ENCODE measurements at places on chromosomes 3 and 15.

DNA sequence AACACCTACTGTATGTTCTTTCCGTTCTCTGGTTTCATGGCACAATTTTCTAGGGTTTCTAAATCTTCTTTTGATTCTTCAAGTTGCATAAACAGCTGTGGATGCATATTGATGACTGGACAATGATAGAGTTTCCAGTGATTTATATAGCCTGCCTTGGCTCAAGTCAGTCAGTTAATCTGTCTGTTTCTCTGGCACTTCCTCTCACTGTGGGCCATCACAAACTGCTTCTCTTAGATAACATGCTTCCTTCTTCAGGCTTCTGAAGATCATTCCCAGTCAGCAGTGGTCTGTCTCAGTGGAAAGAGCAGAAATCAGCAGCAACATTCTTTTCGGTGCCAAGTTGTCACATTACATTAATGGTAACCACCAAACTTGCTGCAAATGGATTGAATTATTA, 207.2 kb downstream of the RYR3 start:
- DNase-seq, result no peak

DNA sequence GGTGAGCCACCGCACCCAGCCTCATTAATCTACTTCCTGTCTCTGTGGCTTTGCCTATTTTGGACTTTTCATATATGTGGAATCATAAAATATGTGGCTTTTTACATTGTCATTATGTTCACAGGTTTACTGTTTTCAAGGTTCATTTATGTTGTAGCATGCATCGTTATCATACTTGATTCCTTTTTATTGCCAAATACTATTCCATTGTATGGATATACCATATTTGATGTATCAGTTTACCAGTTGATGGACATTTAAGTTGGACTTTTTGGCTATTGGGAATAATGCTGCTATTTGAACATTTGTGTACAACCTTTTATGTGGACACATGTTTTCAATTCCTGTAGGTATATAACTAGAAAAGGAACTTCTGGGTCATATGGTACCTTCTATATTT, 14.0 kb downstream of the GXYLT2 start:
- DNase-seq, result no peak

GRCh38 chr15:92920595-92921161, 20.6 kb downstream of the CHD2 start:
- no peak for DNase-seq

DNA sequence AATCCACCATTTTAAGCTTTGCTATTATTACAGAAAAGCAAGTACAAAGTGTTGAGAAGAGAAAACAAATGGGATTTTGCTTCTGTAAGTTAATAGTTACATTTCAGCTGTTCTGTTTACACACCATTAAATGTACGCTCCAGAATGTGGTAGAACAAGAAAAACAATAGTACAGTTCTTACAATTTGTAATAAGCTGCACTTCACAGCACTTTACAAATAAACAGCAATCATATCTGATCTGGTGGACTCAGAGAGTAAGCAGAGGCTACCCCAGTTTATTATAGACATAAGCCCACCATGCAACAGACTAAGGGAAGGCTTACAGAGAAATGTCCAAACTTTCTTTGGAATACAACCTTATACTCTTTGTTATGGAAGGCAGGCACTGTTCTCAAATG, 126.4 kb downstream of the OXSM start:
- no peak for DNase-seq

GRCh38 chr3:5116538-5116937, 5.6 kb upstream of the ARL8B start:
- no peak for DNase-seq

- DNase-seq, result no peak
These were observed 56.1 kb downstream of the PLXNA1 start for GRCh38 chr3:127038923-127039581.

DNA sequence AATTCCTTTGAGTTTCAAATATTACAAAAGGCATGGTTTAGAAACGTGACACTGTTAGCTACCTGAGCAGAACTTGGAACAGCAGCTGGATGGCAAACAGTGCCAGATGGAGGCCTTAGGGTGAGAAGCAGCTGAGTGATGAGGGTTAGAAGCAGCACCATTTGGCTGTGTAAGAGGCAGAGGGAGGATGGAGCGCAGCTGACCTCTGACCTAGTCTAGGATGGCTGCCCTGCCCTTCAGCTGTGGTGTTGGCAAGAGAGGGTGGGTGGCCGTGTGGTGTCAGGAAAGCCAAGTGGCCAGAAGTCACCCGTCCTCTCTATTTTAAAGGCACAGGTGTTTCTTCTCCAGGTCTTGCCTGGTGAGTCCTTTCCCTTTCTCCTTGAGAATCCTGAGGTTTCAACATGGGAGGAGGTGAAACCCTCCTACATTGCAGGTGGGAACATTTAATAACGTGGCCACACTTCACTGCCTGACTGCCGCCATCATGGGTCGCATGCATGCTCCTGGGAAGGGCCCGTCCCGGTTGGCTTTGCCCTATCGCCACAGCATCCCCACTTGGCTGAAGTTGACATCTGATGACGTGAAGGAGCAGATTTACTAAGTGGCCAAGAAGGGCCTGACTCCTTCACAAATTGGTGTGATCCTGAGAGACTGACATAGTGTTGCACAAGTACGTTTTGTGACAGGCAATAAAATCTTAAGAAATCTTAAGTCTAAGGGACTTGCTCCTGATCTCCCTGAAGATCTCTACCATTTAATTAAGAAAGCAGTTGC, 17.6 kb downstream of the BCL2L10 start:
- no peak for DNase-seq

DNA sequence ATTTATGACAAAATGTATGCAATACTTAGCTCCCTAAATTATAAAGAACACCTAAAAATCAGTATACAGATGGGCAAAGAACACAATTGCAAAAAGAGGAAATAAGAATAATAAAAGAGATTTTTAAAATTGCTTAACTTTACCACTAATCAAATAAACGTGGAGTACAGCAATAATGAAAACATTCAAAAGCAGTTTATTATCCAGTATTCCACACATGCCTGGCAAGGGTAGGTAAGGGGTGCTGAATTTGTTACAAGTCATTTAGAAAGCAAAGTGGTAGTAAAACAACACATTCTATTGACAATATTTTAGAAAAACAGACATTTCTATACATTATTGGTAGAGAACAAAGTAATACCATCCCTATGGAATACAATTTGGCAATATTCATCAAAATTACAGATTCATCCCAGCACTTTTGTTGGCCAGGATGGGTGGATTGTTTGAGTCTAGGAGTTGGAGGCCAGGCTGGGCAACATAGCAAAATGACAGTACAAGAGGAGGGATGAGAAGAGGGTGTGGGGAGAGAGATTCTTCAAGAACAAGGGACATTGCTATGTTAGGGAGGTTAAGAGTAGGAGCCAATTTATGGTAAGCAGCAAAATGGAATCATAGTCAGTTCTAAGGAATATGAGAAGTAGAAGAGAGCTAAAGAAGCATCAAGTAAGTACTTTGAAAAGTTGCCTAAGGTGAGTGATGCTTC, 3.7 kb upstream of the ACKR4 start:
- no peak for DNase-seq

- no peak for DNase-seq
These were observed 36.6 kb downstream of the ATP6V1A start for GRCh38 chr3:113783463-113783862.

- DNase-seq, result no peak
These were observed 124.6 kb downstream of the NTRK3 start for GRCh38 chr15:88131937-88132336.

- DNase-seq, result no peak
These were observed 127.3 kb downstream of the RAP2B start for GRCh38 chr3:153289334-153289808.

- no peak for DNase-seq
These were observed 4.1 kb downstream of the ISLR2 start for GRCh38 chr15:74134387-74135027.

GRCh38 chr3:111715911-111716523, 120.9 kb upstream of the ZBED2 start:
- no peak for DNase-seq

- no peak for DNase-seq
These were observed 7.7 kb downstream of the ITPKA start for GRCh38 chr15:41501191-41501917.

DNA sequence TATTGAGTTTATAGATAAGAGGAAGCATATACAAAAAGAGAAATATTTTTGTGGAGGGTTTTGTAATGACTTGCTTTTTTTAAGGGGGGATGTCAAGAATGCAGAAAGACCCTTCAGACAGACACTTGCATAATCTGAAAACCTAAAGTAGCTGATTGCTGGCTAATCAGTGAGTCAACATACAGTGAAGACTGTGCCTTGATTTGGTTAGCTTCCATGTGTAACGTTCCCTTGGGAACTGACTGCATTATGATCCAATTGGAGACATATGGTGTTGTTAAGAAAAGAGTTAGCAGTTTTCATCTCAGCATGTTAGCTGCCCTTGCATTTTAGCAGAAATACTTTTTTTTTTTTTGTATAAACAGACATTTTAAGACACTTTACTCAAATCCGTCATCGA, 483.2 kb downstream of the RBMS3 start:
- DNase-seq, result no peak

DNA sequence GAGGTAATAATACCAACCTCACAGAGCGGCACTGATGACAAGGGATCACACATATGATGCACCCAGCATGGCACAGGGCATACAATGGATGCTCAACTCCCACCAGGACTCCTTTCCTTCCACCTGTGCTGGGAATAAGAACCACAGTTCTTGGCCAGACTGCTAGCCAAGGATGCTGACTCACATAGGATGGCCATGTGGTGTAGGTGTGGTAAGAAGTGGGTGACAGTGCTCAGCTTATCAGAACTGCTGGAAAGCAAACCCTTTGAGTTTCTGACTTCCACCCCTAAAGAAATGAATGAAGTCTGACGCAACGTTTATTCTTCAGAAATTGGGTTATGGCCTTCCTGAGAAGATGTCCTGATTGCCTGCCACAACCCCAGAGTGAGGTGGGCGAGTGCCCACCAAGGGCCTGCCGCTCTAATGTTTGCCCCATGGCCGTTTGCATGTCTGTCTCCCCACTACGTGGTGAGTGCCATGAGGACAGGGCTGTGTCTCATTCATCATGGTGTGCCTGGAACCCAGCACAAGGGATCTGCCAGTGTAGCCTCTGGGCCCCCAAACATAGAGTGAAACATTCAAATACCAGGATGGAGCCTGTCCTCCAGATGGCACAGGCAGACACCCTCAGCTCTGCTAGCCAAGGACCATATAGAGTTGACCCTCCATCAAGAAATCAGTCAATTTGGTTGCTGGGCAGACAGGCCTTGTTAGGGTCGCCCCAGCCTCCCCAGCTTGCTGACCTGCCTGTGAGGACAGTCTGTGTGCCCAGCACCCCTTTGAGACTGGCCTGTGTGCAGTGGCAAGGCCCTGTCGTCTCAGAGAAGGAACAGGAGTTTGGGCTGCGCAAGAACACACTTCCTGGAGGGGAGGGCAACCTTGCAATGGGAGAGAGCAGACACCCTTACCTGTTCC, 57.6 kb upstream of the SLCO2A1 start:
- no peak for DNase-seq

DNA sequence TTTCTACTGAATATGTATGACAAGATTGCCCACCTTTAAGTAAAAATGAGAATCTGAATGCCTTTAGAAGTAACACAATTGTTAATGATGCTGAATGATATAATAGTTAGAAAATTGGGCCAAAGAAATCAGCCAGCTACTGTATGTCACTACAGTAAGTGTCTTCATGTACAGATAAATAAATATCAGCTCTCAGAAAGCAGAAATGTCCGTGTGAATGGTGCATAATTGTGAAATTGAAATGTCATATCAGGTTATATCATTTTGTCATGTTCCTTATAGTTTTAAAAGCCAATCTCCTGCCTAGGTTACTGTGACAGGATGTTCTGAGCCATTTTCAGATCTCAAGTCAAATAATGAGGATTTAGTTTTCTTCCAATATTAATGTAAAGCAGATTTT, 90.6 kb upstream of the SNTN start:
- no peak for DNase-seq

DNA sequence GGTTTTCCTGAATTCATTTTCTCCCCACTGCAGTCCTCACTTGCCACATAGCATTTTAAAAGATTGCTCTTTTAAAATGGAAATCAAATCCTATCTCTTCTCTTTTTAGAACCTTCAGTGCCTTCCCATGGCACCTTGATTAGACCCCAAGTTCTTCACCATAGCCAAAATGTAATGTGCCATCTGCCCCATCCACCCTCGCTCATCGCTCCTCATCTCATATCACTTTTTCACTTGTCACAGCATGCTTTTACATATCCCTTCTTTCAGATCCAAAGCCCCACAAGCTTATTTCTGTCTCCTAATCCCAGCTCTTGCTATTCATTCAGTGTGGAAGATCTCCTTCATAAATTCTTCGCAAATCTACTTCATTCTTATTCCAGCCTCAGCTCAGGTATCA, 161.7 kb downstream of the CD47 start:
- no peak for DNase-seq

DNA sequence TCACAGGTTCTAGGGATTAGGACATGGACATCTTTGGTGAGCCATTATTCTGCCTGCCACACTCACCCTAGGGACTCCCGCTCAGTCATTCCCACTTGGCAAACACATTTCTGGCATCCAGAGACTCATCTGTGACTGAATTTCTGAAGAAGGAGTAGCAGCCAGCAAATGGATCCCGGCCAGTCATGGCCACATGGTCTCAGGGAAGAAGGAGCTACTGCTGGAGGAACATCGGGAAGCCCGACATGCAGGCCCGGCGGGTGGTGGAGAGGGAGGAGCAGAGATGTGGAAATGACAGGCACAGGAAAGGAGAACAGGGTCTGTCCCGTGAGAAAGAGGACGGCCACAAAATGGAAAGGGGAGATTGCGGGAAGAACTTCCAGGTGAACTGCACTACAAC, 65.4 kb downstream of the SEMA5B start:
- no peak for DNase-seq

- no peak for DNase-seq
These were observed 55.0 kb downstream of the CLASP2 start for GRCh38 chr3:33663042-33663441.

- DNase-seq, result no peak
These were observed 183.4 kb downstream of the KLHL25 start for GRCh38 chr15:85611361-85611760.

DNA sequence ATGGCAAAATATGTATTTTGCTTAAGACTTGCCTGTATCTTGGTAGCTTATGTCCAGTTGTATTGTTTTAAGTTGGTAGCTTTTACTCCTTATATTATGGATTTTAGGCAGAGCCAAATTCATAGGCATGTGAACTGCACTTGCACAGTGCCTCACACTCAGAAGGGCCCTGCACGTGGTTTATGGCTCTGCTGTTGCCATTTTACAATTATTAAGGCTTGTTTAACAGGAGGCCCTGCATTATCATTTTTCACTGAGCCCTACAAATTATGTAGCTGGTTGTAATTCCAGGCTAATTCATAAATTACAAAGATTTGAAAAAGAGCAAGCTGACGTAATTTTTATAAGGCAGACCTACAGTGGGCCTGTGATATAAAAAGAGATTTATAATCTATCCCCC, 537.6 kb upstream of the UBE2E2 start:
- no peak for DNase-seq

GRCh38 chr15:51095681-51096331, 1.1 kb upstream of the TNFAIP8L3 start:
- no peak for DNase-seq

- no peak for DNase-seq
These were observed 180.2 kb downstream of the SLCO3A1 start for GRCh38 chr15:92033723-92034122.

Measured in GM19239 (cell line).